ENCODE measurements at places on chromosomes 7 and 10.

GRCh38 chr7:157352516-157352915, 15.7 kb downstream of the DNAJB6 start:
- no peak for DNase-seq
- H3K36me3 ChIP-seq: no peaks in the 10 kb centered on the region
- peaks cover 98% of the 10 kb centered on the region for H3K4me1 ChIP-seq
- no peaks in the 10 kb centered on the region for H3K27me3 ChIP-seq
- H3K27ac ChIP-seq: no peak overlapping the region
- no peak overlapping the region for H3K4me3 ChIP-seq

DNA sequence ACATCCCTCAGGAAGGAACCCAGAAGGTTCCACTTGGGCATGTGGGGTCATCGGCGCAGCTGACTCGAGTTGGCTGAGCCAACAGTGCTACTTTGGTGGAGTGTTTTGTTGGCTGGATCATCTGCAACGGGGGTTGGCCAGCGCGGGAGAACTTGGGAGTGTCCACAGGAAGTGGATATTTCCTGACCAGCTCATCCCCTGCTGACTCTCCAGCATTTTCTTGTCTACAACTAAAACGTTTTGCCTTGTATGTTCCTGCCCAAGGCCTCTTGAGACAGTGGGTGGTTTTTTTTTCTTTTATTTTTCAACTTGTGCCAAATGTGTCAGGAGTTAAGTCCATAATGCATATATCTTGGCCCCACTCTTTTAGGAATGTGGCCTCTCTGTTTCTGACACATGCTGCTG, 208.6 kb downstream of the ZNF365 start:
- H3K4me3 ChIP-seq: no peak overlapping the region
- peak; percentile 94 for DNase-seq
- H3K27ac ChIP-seq: peak overlapping the region; percentile 70

- no peak overlapping the region for H3K27ac ChIP-seq
- no peaks in the 10 kb centered on the region for H3K36me3 ChIP-seq
- no peaks in the 10 kb centered on the region for H3K4me1 ChIP-seq
Observed at GRCh38 chr7:41788556-41788955, 85.7 kb upstream of the INHBA start.

DNA sequence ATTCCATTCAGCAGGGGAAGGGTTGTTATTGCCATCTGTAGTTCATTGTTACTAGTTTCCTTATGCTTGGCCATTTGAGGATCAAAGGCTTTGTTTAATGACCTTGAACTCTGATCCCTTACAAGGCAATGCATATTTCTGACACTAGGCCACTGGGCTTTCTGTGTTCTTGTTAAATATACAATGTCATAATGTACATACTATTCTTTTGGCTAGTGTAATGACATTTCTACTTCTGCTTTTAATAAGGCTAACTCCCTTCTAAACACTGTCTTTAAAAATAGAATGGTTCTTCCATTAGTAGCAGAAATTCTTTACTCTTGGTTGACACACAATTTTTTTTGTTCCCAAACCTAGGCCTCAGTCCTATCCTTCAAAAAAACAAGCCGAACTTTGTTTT, 86.6 kb downstream of the BBS9 start:
- no peak overlapping the region for H3K4me3 ChIP-seq
- no peaks in the 10 kb centered on the region for H3K36me3 ChIP-seq
- H3K27me3 ChIP-seq: no peaks in the 10 kb centered on the region
- peak overlapping the region; percentile 51 for H3K27ac ChIP-seq

GRCh38 chr7:152574892-152575548, 100.9 kb downstream of the XRCC2 start:
- no peaks in the 10 kb centered on the region for H3K27me3 ChIP-seq
- H3K4me3 ChIP-seq: no peak overlapping the region
- DNase-seq: no peak
- H3K36me3 ChIP-seq: no peaks in the 10 kb centered on the region

DNA sequence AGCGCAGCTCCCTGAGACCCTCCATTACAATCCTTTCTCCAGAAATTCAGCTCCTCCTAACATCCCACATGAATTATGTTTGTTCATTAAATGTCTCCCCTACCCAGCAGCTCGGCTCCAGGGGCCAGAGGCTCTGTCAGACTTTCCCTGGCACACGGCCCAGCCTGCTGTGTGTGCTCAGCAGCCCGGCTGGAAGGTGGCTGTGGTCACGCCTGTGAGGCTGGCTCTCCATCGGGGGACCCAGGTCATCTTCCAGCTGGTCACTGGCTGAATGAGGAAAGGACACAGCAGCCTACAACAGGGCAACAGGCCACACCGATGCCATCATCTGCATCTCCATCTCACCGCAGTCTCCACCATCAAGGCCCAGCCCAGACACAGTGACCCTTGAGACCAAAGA, 219.8 kb downstream of the MAD1L1 start:
- no peak overlapping the region for H3K4me3 ChIP-seq
- H3K4me1 ChIP-seq: peaks cover 15% of the 10 kb centered on the region
- H3K27me3 ChIP-seq: no peaks in the 10 kb centered on the region
- H3K27ac ChIP-seq: no peak overlapping the region

DNA sequence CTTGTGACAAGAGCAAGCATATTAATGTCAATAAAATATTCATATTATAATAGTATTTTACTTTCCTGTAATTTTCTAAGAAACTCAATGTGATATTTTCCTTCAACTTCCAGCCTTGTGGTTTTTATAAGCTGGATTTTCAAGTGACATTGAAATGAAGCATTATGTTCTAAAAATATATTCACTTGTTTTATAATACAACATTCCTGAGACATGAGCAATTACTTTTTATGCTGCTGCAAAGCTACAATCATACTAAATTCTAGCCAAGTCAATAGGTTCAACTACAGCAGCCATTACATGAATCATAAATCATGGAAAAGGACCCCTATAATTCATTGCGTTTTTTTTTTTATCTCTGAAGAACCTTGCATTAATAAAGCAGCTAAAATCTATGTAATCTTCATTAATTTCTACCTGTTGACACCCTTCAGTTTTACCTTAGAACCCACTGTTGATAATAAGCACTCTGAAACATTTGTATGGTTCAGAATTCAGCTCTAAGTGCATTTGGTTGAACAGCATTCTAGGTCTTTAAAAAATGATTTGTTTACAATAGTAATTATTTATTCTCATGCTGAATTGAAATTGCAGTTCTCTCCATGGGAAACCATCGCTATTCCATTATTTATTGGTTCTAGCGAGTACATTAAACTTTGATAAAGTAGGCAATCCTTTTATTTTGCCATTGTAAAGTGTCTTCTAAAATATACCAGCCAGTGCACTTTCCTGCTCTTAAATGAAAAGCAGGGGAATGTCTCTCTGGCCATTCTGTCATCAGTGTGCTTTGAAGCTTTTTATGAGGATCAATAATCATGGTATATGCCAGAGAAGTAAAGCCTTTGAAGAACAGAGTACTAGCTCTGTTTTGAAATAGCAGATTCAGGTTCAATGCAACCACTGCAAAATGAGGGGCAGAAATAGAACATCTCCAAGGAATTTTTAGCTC, 132.6 kb downstream of the GNAT3 start:
- peaks cover 26% of the 10 kb centered on the region for H3K4me1 ChIP-seq
- no peak overlapping the region for H3K4me3 ChIP-seq
- no peaks in the 10 kb centered on the region for H3K36me3 ChIP-seq
- no peaks in the 10 kb centered on the region for H3K27me3 ChIP-seq

- DNase-seq: no peak
- H3K36me3 ChIP-seq: no peaks in the 10 kb centered on the region
- H3K27ac ChIP-seq: peak overlapping the region; percentile 82
- peaks cover 98% of the 10 kb centered on the region for H3K4me1 ChIP-seq
- H3K27me3 ChIP-seq: no peaks in the 10 kb centered on the region
Observed at GRCh38 chr7:150965273-150965830, 12.8 kb downstream of the KCNH2 start.

- no peaks in the 10 kb centered on the region for H3K27me3 ChIP-seq
- H3K4me1 ChIP-seq: peaks cover 21% of the 10 kb centered on the region
- H3K4me3 ChIP-seq: peak overlapping the region; percentile 70
- H3K36me3 ChIP-seq: no peaks in the 10 kb centered on the region
Observed at GRCh38 chr7:156640949-156641485, 443 bp downstream of the RNF32 start.

- no peaks in the 10 kb centered on the region for H3K36me3 ChIP-seq
- no peak overlapping the region for H3K4me3 ChIP-seq
- no peak for DNase-seq
- H3K27me3 ChIP-seq: no peaks in the 10 kb centered on the region
Observed at GRCh38 chr10:56035489-56035888, 325.6 kb downstream of the ZWINT start.

DNA sequence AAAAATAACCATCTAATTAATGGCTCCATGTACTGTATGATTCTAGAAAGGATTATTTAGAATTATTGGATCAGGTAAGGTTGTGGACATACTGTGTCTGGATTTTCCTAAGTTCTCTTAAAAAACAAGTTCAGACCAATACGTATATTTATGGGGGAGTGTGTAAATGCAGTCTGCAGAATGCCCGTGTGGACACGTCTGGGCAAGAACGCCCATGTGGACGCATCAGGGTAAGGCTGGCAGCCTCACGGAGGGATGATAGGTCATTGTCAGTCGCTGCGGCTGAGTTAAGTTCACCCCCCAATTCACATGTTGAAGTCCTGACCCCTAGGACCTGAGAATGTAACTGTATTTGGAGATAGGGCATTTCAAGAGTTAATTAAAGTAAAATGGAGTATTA, 160.0 kb upstream of the SHH start:
- no peak for DNase-seq
- no peaks in the 10 kb centered on the region for H3K36me3 ChIP-seq
- H3K27me3 ChIP-seq: no peaks in the 10 kb centered on the region
- H3K27ac ChIP-seq: no peak overlapping the region
- H3K4me3 ChIP-seq: no peak overlapping the region
- H3K4me1 ChIP-seq: no peaks in the 10 kb centered on the region

GRCh38 chr10:121481180-121481579, 117.1 kb downstream of the FGFR2 start:
- peaks cover 36% of the 10 kb centered on the region for H3K36me3 ChIP-seq
- H3K4me3 ChIP-seq: no peak overlapping the region
- no peaks in the 10 kb centered on the region for H3K27me3 ChIP-seq
- no peak for DNase-seq

- H3K27ac ChIP-seq: no peak overlapping the region
- no peak for DNase-seq
- H3K4me3 ChIP-seq: no peak overlapping the region
- no peaks in the 10 kb centered on the region for H3K27me3 ChIP-seq
Observed at GRCh38 chr7:159172400-159172799, 27.7 kb upstream of the VIPR2 start.

GRCh38 chr10:2214805-2215204, 477.5 kb upstream of the ADARB2 start:
- H3K4me1 ChIP-seq: no peaks in the 10 kb centered on the region
- H3K27ac ChIP-seq: no peak overlapping the region
- H3K4me3 ChIP-seq: no peak overlapping the region
- no peaks in the 10 kb centered on the region for H3K36me3 ChIP-seq

- no peaks in the 10 kb centered on the region for H3K27me3 ChIP-seq
- H3K4me3 ChIP-seq: no peak overlapping the region
- DNase-seq: no peak
- no peaks in the 10 kb centered on the region for H3K4me1 ChIP-seq
- no peak overlapping the region for H3K27ac ChIP-seq
Observed at GRCh38 chr10:31099664-31100063, 68.0 kb upstream of the ZNF438 start.

DNA sequence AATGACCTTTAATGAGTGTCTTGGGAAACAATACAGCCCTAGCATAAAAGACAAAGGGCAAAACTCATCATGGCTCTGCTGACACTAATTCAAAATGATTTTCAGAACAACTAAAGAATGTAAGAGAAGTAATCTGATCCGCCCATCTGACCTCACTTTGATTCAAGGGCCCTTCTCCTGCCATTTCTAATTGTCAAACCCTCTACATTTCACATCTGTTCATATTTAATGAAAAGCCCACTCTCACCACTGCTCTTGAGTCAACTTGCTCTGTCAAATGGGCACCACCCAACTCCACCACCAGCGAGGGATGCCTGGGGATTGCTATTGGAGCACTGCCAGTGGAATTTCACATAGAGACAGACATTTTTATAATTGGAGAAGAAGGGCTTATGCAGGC, 639.2 kb downstream of the KCNMA1 start:
- H3K36me3 ChIP-seq: no peaks in the 10 kb centered on the region
- no peak for DNase-seq
- no peaks in the 10 kb centered on the region for H3K4me1 ChIP-seq

DNA sequence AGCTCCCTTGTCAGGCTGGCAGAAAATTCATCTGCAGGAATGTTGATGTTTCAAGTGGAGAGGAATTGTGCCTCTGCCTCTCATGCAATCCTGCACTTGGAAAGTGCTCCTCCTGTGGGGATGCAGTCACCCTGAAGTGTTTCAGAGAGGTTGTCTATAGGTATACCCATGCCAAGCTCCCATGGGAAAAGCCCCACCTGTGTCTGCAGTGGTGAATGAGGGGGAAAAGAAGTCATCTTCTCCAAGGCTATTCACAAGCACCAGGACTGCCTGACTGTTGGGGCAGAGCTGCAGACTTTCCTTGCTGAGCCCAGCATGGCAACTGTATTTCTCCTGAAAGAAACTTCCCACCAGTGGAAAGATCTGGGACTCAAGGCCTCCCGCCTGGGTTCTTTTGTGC, 35.5 kb downstream of the GPR22 start:
- no peak for DNase-seq
- peaks cover 7% of the 10 kb centered on the region for H3K4me1 ChIP-seq
- no peaks in the 10 kb centered on the region for H3K27me3 ChIP-seq
- no peak overlapping the region for H3K27ac ChIP-seq
- no peak overlapping the region for H3K4me3 ChIP-seq

DNA sequence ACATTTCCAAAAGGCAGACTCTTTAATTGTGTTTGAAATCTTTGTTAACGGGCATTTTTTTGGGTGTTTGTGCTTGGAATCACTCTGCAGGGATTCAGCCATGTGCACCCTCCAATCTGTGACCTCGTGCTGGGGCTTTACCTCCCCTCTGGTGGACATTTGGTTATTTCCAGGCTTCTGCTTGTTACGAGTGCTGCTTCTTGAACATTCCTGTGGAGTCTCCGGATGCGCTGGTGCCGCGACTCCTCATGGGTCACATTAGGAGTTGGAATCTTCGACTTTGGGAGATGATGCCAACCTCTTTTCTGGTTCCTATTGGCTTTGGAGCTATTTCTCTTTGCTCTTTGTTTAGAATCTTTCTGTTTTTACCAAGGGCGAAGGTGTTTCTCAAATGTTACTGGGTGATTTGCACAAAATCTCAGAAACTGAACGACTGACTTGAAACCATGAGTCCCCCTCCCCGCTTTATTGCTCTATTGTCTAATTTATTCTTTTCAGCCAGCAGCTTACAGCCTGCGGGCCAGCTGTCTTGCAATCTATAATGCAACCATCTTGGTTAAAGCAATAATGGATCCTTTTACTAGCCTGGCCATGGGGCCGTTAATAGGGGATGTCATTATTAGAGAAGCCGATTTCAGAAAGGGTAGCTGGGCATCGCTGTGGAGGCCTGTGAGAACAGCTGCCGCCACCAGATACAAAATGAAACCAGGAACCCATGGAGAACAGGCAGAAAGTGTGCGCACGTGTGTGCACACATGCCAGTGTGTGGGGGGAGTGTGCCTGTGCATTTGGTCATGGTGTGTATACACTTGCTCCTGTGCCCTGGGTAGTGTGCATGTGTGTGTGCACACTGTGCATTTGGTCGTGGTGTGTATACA, 9.9 kb upstream of the DPYSL4 start:
- H3K4me1 ChIP-seq: peaks cover 10% of the 10 kb centered on the region
- H3K4me3 ChIP-seq: no peak overlapping the region
- H3K27me3 ChIP-seq: no peaks in the 10 kb centered on the region
- DNase-seq: no peak
- no peaks in the 10 kb centered on the region for H3K36me3 ChIP-seq
- no peak overlapping the region for H3K27ac ChIP-seq

Measured in esophagus muscularis mucosa (tissue), 4 donors.